H7 (cell line): ENCODE measurements at places on chromosomes 2 and 18.
A peak's percentile ranks its signal among the peaks of the same experiment; 100 is the strongest.

- no peak for DNase-seq
Measured at GRCh38 chr2:181070119-181070835, 89.9 kb downstream of the UBE2E3 start.

GRCh38 chr2:112519506-112519905, 22.8 kb upstream of the POLR1B start:
- no peak for DNase-seq

DNA sequence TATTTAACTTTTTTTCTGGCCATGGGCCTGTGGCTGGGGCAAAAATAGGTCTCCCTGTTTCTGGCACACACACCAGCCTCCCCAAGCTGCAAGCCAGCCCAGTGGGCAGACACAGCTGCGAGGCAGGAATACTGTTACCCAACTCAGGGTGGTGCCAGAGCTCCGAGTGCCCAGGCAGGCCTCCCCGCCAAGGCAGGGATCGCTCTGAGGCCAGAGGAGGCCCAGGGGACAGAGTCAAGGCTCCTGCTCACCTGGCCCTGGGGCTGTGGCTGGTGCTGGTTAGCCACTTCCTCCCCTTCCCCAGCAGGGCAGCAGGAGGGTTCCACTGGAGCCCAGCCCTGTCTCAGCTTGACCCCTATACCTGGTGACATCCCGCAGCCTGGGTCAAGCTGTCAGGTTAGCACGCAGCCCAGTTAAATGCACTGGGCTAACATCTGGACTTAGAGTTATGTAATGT, 67.1 kb upstream of the EPAS1 start:
- DNase-seq: peak; percentile 53

GRCh38 chr2:20578895-20579825, 71.7 kb downstream of the HS1BP3 start:
- DNase-seq: no peak

- DNase-seq: no peak
Measured at GRCh38 chr2:28547906-28548600, 52.2 kb downstream of the PLB1 start.

DNA sequence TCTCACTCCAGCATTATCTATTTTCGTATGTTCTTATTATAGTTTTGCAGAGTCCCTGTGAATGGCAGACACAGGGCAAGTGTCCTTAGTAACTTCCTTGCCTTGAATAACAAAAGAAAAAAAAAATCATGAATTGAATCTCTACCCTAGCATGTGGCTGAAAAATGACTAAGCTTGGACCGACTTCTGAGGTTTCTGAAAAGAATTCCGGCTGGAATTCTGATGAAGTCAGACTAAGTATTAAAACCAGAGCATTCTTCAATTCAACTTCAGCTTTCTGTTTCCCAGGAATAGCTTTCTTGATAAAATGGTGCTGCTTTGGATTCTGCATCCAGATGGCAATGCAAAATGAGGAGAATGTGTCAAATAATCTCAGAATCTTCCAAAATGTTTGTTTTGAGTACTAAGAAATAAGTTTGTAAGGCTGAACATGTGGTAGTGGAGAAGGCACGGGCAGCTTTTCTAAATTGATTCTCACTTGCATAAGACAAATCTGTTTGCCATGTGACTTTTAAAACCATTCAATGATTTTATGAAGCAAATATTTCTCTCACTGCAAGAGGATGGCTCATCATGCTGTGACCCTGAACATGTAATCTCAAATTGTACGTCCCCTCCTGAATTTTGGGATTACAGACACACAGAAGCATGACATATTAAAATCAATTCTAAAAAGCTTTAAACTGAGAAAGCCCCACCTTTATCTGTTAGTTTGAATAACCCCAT, 1462.8 kb upstream of the LRRTM1 start:
- no peak for DNase-seq

- no peak for DNase-seq
Measured at GRCh38 chr2:18831916-18832510, 242.6 kb upstream of the NT5C1B start.

DNA sequence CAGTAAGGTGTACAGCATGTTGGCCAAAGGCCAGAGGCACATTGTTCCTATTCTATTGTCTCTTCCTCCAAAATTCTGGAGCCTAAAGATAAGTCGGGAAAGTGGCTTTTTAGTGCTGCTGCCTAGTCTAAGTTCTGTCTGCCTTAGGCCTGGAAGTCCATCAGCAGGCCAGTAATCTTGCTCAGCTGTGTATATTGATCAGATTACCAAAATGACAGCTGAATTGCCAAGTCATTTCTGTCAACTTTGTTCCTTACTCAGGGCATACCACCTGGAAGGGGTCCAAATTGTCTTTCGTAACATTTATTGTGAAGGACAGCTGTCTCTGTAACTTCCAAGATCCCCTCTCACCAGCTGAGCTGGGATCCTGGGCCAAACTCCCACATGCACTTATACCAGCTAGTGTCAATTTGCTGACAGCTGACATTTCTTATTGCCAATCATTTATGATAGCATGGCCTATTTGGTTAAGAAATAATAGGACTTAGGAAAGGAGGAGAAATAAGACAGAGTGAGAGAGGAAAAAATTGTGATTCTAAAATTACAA, 116.8 kb upstream of the FSHR start:
- DNase-seq: no peak

GRCh38 chr2:55431982-55432627, 12.4 kb upstream of the CCDC88A start:
- peak; percentile 32 for DNase-seq

DNA sequence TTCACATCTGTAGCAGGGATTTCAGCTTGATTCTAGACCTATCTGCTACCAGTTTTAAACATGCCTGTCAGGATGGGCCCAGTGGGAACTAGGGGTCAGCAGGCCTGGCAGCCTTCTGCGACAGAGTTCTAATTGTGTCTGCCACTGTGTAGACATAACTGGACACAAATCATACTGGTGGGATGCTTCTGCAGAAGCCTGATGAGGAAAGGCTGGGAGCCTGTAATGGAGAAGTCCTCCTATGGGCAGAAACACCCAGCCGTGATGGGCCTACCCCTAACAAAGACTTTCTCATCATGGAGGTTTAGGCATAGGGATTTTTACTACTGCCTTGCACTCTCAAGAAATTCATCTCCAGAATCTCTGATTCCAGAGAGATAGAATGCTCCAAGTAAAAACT, 166.9 kb downstream of the PDE11A start:
- DNase-seq: no peak

DNA sequence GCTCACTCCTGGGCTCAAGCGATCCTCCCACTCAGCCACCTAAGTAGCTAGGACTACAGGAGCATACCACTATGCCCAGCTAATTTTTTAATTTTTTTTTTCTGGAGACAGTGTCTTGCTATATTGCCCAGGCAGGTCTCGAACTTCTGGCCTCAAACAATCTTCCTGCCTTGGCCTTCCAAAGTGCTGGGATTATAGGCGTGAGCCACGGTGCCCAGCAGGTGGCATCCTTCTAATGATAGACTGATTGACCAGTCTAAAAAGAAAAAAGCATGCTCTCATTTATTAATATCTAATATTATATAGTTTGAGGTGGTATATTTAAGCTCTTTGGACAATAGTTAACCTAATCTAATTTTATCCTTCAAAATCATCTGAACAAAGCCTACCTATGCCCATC, 198.6 kb downstream of the CAMKMT start:
- DNase-seq: no peak

GRCh38 chr18:48929941-48930713, 20.6 kb downstream of the SMAD7 start:
- DNase-seq: peak; percentile 85

GRCh38 chr18:13725566-13726231, 659 bp downstream of the FAM210A start:
- peak; percentile 6 for DNase-seq

GRCh38 chr2:71207601-71208000, 19.3 kb downstream of the PAIP2B start:
- no peak for DNase-seq

DNA sequence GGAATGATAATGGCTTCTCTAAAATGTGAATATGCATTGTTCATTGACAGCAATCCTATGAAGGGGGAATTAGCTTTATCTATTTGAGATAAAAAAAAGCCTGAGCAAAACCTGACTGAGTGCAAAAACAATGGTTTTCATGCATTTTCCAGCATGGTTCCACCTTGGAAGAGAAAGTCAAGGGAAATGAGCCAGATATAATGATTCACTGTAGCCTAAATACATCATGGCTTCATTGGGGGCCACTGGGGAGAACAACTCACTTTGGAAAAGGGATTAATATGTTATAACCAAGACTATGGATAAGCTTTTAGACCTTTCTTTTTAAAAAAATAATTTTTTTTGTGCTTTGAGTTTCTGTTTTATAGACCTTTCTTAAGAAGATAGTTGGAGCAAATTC, 679.7 kb downstream of the NYAP2 start:
- no peak for DNase-seq

DNA sequence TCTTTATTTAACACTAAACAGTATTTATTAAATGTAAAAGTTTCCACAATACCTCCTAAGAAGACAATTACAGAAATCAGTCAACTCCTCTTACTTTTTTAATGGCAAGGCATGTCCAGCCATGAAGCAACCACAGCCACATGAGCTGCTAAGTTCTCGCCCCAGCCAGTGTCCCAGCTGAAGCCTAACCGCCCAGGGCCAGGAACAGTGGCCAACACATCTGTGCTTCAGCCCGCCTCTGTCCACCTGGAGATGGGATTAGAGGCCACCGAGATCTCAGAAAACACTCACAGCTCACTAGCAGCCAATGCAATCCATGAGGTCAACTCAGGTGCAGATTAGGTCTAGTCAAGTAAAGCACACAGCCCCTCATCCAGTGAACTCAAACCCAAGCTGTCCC, 40.2 kb downstream of the PID1 start:
- DNase-seq: no peak

DNA sequence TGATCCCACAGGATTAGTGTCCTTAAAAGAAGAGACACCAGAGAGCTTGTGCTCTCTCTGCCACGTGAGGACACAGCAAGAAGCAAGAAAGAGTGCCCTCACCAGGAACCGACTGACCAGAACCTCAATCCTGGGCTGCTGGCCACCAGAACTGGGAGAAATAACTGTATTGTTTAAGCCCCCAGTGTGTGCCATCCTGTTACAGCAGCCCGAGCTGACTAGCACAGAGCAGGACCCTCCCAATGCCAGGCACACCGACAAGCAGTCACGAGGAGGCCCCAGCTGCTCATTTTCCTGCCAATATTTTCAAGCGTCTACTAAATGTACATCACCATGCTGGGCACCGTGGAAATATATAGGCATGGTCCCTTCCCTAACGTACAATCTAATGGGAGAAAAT, 17.1 kb downstream of the FAM178B start:
- DNase-seq: no peak
